ENCODE measurements at places on chromosomes 11 and 22.

DNA sequence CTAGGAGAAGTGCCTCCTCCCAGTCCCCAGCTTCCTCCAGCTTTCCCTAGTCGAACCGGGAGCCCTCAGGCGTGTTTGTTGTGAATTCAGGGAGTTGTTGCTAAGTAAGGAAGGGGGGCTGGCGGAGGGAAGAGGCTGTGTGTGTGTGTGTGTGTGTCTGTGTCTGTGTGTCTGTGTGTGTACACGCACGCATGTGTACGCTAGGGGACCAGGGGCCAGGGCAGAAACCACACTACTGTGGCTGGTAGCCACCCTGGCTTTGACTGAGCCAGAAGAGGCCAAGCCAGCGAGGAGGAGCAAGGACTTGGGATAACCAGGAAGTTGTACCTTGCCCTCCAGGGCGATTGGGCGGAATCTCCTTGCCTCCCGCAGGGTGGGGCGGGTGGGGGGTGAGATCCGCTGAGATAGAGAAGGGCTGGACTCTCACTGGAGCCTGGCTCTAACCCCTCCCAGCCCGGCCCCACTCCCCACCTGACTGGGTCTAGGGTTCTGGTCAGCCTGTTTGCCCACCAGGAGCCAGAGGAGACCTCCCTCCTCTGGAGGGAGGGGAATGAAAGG, 7.5 kb downstream of the BCL9L start:
- no peak for DNase-seq

GRCh38 chr11:76329084-76329648, 51.8 kb downstream of the THAP12 start:
- DNase-seq, result no peak

DNA sequence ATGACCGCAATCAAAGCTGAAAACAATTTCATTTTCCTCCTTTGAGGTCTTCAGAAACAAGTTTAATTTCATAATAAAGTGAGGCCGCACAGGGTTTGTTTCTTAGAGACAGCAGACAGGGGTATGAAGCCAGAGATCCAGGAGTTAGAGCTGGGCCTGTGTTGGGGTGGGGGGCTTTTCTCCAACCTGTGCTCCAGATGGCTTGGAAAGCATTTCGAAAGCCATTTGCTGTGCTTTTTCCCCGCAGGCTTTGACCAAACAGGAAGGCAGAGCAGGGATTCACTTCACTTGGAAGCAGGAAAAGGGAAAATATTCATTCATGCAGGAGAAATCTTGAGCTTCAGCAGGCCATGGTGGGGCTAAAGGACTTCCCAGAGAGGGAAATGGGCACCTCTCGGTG, 617.4 kb downstream of the SOX6 start:
- DNase-seq, result no peak

DNA sequence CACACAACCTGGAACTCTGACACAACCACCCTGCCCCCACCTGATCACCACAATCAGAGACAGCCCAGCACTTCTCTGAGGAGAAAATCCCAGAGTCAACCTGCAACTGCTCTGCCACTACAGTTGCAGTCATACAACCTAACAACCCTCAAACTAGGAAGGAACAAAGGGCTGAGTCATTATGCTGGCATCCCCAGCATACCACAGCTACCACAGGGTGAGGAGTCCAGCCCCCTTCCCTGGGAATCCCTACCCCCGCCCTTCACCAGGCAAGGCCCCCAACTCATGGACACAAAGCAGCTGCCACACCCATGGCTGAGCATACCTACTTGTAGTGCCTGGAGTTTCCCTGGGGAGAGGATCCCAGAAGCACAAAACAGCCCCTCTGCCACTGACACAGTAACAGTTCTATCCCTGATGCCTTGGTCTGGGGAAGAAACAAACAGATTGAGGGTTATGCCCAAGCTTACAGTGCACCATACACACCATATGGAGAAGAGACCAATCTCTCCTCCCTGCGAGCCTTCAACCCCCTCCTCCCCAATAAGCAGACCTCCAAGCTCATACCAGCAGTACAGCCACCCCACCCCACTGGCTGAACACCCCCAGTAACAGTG, 68.5 kb upstream of the C11orf58 start:
- no peak for DNase-seq

DNA sequence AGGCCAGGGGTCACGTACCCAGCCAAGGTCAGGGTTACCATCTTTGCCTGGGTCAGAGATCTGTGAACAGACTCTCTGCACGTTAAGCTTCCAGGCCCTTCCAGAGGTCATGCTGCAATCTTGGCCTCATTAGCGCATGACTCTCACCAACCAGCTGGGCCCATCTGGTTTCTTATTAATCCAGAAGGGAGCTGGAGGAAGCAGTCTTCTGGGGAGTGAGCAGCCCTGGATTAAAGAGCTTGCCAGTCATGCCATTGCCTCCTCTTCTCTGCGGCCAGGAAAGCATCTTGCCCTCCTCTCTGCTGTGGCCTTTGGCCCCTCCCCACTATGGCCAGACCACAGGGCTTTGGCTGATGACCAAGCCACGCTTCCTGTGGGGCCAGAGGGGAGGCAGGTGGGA, 57.4 kb downstream of the CHST1 start:
- no peak for DNase-seq
